Activated CD4-positive, alpha-beta memory T cell treated with anti-CD3 and anti-CD28 coated beads, Interleukin-2, amount 10 ng/mL, durations not matched to agents 7 days and 5 days (primary cell): ENCODE measurements at places on chromosomes 2 and 18. TPM values are rescaled to one million over a fixed set of nuclear protein-coding genes. Genes with fewer than 3 reads are reported as not detected.

The GALNT5 gene
- not detected for total RNA-seq

- H3K4me1 ChIP-seq: peaks cover 18% of the 10 kb centered on the region
- H3K36me3 ChIP-seq: peaks cover 57% of the 10 kb centered on the region
- no peak overlapping the region for H3K27ac ChIP-seq
Measured at GRCh38 chr18:54202851-54203250, 21.6 kb downstream of the MBD2 start.

DNA sequence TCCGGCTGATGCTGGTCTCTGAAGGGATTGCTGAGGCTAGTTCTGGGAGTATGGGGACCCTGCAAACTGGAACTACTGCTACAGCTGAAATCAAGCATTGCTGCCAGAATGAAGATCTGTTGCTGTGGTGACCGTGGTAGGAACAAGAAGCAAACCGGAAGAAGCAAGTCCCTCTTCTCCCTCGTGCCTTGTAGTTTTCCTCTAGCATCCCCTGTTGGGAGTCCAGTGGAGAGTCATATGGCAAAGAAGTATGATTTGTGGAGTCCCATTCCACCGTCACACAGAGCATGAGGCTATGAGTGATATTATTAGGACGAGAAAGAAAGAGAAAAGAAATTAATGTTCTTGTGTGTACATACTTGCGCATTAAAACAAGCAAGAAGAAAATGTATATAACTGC is 138.8 kb upstream of the SP5 start:
- DNase-seq: no peak
- no peaks in the 10 kb centered on the region for H3K36me3 ChIP-seq
- no peak overlapping the region for H3K27ac ChIP-seq
- H3K27me3 ChIP-seq: peaks cover 13% of the 10 kb centered on the region
- H3K4me3 ChIP-seq: no peak overlapping the region
- H3K4me1 ChIP-seq: no peaks in the 10 kb centered on the region

GRCh38 chr2:45763797-45764196 is 112.3 kb downstream of the PRKCE start:
- H3K27ac ChIP-seq: no peak overlapping the region
- no peaks in the 10 kb centered on the region for H3K36me3 ChIP-seq
- DNase-seq: no peak

The CCDC74A gene
- total RNA-seq: 5.2 TPM

DNA sequence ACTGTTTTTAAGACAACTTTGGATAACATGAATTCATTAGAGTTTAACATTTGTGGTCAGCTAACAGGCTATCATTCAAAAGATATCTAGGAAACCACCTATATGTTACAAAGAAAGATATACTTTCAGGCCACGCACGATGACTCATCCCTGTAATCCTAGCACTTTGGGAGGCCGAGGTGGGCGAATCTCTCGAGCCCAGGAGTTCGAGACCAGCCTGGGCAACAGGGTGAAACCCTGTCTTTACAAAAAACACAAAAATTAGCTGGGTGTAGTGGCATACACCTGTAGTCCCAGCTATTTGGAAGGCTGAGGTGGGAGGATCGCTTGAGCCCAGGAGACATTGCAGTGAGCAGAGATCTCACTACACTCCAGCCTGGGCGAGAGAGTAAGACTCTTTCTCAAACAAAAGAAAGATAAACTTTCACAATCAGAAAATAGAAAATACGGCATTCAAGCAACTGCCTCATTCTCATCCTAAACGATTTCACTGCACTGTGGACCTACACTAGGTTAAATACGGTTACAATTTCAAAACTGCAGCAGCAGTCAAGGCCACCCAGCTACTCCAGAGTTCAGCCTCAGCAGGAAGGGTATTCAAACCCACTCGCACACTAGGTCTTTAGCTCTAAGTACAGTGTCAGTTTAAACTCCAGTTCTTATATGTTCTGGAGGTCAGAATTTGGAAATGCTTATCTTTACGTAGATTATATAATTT is 250.0 kb upstream of the SLC39A10 start:
- H3K27ac ChIP-seq: no peak overlapping the region
- no peaks in the 10 kb centered on the region for H3K27me3 ChIP-seq
- H3K36me3 ChIP-seq: peaks cover 3% of the 10 kb centered on the region
- H3K4me1 ChIP-seq: peaks cover 11% of the 10 kb centered on the region
- DNase-seq: no peak

DNA sequence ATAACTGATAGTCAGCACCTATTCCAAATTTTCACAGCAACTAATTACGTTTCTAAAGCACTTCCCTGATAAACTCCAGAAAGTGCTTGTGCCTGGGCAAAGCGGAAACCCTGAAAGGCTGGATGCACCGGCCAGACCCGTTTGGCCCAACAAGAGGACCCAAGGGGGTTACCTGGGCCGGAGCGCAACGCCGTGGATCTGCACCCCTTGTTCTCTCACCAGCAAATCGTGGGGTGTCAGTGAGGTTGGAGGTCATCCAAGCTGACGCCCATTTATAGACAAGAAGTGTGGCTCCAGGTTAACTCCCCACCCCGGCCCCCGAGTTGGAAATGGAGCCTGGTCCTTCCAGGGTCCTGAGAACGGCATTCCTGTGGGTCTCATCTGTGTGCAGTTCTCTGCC is 167.0 kb upstream of the HDAC4 start:
- H3K27ac ChIP-seq: no peak overlapping the region
- peaks cover 4% of the 10 kb centered on the region for H3K4me1 ChIP-seq
- no peak for DNase-seq
- no peaks in the 10 kb centered on the region for H3K36me3 ChIP-seq

GRCh38 chr2:151030663-151031230 is 230.9 kb downstream of the RBM43 start:
- DNase-seq: no peak
- no peak overlapping the region for H3K27ac ChIP-seq
- H3K36me3 ChIP-seq: no peaks in the 10 kb centered on the region
- no peak overlapping the region for H3K4me3 ChIP-seq
- peaks cover 3% of the 10 kb centered on the region for H3K27me3 ChIP-seq

- H3K27ac ChIP-seq: no peak overlapping the region
- H3K4me1 ChIP-seq: no peaks in the 10 kb centered on the region
- no peak for DNase-seq
- H3K27me3 ChIP-seq: no peaks in the 10 kb centered on the region
Measured at GRCh38 chr2:6970551-6970950, 53.3 kb downstream of the RNF144A start.
